ENCODE measurements at places on chromosomes 3 and 15.

DNA sequence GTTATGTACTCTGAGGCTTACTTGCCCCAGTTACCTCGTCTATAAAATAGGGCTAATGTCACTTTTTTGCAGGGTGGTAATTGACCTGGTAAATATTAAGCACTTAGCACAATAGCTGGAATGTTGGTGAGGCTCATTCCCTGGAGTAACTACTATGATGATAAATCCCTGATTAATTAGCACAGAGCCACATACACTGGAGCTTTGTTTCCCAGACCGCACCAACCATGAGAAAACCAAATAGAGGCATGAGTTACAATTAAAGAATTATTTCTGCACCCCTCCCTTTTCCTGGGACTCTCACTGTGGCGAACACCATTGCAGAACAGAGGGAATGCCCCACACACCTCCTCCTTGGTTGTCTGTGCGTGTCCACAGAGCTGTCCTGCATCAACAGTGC is 76.6 kb upstream of the CPOX start:
- no peak for DNase-seq

- no peak for DNase-seq
Observed at GRCh38 chr15:73601451-73602445, 31.4 kb downstream of the NPTN start.

- no peak for DNase-seq
Observed at GRCh38 chr15:81433462-81433861, 59.4 kb upstream of the TMC3 start.

DNA sequence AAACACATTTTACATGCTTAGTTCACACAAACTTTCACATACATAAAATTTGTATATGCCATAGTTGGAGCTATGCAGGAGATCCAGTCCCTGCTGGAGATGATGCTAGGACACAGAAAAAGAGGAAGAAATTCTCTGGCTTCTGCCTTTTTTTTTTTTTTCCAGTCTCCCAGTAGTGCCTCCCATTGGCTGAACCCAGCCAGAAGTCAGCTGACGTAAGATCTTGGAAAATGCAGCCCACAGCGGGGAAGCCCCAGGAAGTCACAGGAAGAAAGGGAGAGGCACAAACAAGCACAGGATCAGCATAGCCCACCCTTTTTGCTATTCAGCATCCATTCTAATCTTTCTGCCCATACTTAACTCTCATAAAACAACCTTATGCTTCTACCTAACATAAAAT is 38.5 kb downstream of the SCN11A start:
- DNase-seq: no peak

DNA sequence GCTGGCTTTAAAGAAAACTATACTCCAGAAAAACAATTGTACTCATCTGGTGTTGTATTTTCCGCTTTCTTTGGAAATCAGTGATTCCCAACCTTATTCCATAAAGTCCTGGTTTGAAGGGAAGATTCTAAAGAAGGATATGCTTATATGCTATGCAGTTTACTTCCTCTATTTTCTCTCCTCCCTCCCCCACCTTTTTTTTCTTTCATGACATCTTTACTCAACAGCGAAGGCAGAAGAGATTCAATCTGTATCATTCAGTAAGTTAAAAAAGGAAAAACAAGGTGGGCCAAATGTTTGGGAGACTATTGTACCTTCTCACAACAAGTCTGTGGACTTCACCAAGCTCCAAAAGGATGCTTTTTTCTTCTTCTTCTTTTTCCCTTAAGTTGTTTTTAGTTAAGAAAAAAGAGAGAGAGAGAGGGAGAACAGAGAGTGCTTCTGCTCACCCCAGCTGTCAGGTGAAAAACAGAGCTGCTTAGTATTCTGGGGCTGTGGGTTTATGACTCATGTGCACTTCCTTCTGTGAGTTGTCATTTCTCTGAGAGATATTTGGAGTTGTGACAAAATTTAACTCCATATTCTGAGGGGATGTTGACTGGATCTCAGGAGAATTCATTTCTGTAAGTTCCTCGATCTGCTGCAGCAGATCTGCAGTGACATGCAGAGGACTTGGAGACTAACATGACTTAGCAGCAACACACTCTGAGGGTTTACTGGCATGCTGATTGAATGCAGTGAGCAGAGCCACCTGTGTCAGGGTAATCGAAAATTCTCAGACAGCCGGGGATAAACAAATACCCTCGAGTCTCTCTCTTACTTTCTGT is 70.7 kb downstream of the SSR3 start:
- peak; percentile 62 for DNase-seq

DNA sequence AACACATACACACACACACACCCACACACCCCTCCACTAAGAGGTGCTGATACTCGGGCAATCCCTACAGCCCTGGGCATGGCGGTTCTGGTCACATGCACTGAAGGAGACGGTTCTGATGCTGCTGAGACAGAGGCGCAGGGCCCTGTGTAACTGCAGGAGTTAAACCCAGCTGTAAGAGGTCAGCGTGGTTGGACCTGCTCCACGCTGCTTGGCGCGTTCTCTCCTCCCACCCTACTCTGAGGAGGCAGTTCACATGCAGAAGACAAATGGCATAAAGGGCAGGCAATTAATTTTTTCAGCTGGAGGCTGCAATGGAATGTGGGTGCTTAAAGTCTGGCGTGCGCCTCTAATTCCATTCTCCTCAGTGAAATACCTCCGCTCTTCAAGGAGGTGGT is 35.2 kb downstream of the GRK7 start:
- peak; percentile 11 for DNase-seq

DNA sequence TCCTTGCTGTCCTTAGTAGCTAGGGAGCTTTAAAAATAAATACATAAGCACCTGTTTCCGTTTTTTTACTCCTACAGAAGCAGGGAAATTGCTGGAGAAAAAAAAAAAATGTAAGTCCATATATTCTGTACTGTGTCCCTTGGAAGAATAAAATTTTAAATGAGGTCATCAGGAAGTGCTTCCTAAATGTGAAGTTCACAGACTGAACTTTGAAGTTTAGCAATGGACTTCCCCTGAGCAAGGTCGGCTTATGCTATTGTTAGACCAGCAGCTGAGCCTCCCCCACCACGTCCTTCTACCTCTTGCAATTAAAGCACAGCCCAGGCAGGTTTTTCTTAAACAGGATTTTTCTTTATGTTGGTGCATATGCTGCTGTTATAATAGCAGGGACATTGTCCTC is 26.3 kb downstream of the LIPC start:
- DNase-seq: no peak

DNA sequence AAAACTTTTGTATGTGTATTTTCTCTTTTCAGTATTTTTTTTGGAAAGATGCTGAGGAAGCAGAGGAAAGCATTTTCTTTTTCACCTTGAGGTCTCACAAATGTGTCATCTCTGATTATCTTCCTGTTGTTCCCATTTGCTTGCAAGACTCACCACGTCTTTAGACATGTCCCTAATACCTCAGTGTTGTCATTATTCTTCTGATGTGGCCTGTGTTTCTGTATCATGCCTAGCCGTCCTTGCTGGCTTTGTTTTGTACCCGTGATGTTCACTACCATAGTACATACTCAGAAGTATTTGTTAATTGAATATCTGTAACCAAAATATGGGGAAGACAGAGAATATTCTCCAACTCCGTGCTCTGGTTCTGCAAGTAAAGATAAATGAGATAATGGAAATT is 5.0 kb upstream of the P2RY14 start:
- no peak for DNase-seq

GRCh38 chr15:92576597-92577200 is 78.9 kb downstream of the FAM174B start:
- DNase-seq: no peak

- DNase-seq: no peak
Observed at GRCh38 chr3:103308921-103309320, 874.1 kb downstream of the ZPLD1 start.

Data from activated CD4-positive, alpha-beta memory T cell treated with anti-CD3 and anti-CD28 coated beads for 36 hours (primary cell).